CD4-positive, alpha-beta T cell treated with Interleukin-2 at 100 ng/mL for 4 hours (primary cell): ENCODE measurements at places on chromosomes 13 and 19.

- DNase-seq, result no peak
These were observed 7.3 kb downstream of the ZNF555 start for GRCh38 chr19:2848616-2849015.

GRCh38 chr19:33132021-33132420 lies at the start of gene WDR88:
Gene WDR88 (plus strand): TSS chr19:33132114. CDS start chr19:33132170, 56 bp downstream.
- no peak for DNase-seq

- no peak for DNase-seq
These were observed 118.9 kb upstream of the UBL3 start for GRCh38 chr13:29969286-29969685.

- DNase-seq, result peak; percentile 98
These were observed at the start of gene RPL36 for GRCh38 chr19:5690125-5690954. Gene RPL36 (plus strand): TSS chr19:5690295. CDS start chr19:5690508, 213 bp downstream.

DNA sequence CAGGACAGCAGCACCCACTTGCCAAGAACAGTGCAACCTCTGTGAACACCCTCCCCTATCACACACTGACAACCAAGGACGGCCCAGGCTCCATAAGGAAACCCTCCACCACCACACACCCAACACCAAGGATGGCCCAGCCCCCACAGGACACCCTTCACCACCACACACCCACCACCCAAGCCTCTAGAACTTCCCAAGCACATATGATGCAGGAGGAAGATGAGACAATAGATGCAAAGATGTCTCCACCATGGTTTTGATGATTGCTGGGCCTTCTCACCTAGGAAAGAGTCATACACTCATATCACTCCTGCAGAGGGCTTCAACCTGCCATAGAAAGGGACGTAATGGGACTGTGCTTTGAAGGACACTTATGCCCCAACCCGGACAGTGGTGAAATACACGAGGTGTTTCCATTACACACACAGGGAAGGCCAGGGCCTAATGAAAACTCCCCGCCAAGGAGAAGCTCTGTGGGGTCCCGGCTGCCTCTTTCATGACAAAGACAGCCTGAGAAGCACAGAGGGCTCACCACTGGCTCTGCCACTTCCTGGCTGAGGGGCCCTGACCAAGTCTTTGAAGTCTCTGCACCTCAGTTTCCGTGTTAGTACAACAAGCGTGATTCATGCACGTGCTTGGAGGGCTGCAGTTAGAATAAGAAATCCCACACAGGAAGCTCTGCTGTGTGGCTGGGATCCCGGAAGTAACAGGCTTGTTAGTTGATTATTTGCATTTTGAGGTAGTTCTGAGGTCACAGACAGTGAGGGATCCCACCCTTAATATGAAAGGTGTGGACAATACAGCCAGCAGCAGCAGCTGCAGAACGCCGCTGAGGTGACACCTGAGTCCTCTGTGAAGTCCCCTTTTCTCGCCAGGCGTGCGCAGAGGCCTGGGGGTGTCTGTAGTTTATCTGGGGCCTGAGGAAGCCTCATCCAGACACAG lies 61.9 kb upstream of the ATP12A start:
- peak; percentile 75 for DNase-seq

DNA sequence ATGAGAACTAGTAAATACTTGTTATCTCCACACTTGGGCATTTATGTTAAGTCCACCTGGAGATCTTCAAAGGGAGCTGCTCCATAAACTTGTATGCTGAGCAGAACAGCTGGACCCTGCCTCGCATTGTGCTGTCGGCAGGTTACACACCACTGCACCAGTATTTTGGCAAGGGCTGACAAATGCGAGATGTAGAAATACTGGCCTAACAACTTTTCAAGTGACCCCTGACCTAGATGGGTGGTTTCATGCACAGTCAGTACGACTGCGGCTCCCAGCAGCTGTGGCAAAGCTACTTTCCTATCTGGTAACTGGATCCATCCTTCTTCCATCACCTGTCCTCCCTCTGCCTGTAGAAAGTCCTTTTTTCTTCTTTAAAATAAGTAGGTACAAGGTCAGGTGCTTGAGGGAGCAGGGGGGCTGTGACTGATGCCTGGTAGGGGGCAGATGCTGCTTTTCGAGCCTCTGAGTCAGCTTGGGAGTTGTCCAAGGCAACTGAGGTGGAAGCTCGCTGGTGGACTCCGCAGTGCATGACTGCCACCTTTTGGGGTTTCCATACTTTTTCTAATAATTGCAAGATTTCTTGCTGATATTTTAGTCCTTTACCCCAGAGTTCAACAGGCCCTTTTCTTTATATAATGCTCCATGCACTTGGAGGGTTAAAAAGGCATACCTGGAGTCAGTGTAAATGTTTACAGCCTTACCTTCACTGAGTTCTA lies 86.8 kb downstream of the SLC25A15 start:
- no peak for DNase-seq

DNA sequence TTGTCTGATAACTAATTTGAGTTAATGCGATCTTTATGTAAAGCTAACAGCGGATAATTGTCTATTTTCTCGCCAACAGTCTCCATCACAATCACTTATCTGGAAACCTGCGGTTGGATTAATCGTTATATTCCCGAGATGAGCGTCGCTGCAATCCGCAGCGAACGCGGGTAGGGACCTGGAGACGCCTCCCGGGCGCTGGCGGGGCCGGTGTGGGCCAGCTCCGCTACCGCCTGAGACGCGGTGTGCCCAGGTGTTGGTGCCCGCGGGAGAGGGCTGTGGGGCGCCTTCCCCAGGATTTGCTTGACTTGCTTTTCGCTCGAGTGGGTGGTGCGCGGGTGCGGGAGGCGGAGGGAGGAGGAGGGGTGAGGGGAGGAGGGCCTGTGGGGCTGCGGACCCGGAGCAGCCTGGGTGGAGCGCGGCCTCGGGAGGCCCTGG lies 38.3 kb downstream of the SOX1 start:
- no peak for DNase-seq
